NCI-H510A (cell line): ENCODE measurements at places on chromosomes 2 and 18.

DNA sequence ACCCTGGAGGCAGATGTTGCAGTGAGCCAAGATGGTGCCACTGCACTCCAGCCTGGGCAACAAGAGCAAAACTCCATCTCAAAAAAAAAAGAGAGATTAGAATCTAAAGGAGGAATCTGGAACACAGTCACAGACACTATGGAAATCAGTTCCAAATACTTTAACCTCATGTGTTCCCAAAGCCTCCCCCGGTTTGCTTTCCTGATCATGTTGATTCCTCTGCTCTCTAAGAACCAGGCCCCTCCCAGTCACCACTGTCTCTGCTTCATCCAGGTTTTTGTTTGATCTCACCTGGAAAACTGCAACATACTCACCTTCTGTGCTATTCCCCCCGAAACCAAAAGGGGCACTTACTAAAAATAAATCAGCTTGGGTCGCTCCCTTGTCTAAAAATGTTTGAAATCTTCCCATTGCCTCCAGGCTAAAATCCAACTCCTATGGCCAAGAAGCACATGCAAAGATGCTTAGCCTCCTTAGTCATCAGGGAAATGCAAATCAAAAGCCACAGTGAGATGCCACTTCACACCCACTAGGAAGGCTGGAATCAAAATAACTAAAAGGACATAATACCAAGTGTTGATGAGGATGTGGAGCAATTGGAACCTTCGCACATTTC lies 6.2 kb upstream of the NEU2 start:
- DNase-seq: no peak

GRCh38 chr18:38654946-38655345 lies 1089.3 kb upstream of the CELF4 start:
- DNase-seq: no peak

- DNase-seq: no peak
These were observed 366.4 kb upstream of the FSIP2 start for GRCh38 chr2:185372188-185372587.

DNA sequence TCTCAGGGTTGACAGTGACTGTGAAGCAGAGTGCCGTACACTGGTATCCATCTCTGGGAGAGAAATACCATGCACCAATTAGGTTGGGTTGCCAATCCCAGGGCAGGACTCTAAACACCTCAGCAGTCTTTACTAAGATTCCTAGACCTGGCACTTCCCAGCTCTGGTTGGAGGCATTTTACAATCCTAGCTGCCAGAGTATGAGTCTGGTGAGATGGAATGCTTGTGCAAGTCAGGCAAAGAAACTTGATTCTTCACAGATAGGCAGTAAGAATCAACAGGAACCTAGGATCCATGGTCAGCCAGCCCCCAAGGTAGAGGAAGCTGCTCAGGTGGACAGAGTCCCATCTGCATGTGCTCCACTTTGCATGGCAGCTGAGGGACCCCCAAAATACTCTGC lies 6.0 kb upstream of the UGT1A5 start:
- DNase-seq: no peak

DNA sequence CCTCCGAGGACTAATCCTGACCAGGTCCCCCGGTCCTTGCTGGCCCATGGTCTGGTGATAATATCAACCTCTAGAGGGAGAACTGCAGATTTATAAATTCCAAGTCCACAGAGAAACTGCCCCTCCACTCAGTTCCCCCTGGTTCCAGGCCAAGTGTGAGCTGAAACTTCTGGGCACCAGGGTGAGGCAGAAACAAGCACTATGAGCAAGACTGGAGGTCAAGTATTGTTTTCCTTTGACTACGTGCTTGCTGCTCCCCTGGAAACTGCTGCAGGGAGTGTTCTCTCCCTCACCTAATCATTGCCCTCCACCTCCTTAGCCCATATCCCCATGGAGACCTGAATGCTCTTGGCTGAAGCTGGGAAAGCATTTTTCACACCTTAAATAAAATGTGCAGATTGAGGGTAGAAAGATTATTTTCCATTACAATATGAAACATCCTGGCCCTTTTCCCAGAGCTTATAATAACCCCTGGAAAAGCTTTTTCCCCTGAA lies 135.2 kb downstream of the RDH14 start:
- DNase-seq: no peak

DNA sequence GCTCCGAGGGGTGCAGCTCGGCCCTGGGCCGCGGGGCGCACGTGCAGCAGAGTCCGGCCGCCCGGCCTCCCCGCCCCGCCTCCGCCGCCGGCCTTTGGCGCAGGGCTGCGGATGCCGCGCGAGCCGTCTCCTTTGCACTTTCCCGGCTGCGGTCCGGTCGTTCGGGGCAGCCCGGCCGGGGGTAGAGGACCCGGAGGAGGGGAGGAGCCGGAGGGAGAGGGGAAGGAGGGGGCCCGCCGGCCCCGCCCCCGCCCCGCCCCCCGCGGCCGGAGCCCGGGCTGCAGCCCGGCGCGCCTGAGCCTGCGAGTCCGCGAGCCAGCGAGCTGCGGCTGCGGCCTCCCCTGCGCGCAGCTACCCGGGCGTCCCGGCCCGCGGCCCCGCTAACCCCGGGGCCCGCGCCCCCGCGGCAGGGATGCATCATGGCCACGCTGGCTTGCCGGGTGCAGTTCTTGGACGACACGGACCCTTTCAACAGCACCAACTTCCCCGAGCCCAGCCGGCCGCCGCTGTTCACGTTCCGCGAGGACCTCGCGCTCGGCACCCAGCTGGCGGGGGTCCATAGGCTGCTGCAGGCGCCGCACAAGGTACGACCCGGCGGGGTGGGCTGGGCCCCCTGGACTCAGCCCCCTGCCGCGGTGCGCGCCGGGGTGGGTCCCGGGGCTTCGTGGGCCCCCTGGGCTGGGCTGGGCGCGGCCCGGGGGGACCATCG lies at the start of gene FHOD3:
Gene FHOD3, plus strand, starts transcription at position 297 of the 709 bp plus-strand sequence. Its CDS starts 123 bp downstream, at position 420.
- peak; percentile 87 for DNase-seq

- DNase-seq: no peak
These were observed 607.5 kb downstream of the PLCL1 start for GRCh38 chr2:198411936-198412335.

- no peak for DNase-seq
These were observed 20.1 kb downstream of the PAX8 start for GRCh38 chr2:113258471-113259147.

DNA sequence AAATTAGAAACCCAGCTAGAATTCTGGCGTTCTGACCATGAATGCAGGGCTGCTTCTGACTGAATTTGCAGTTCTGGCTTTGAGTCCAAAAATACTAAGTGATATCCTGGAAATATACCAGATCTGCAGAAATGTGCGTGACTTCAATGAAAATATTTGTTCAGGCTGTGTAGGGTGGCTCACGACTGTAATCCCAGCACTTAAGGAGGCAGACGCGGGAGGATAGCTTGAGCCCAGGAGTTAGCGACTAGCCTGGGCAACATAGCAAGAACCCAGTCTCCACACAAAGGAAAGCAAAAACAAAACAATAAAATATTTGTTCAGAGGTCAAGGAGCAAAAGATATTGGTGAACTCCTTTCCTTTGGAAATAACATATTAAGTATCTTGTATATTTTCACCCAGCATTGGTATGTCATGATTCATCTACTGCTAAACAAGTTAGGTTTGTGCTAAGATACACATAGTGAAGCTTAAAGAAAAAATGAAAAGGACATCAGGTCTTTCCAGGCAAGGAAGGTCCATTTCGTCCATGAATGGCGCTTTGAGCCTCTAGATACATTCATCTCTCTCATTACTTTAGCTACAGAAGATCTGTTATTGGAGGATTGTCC lies 239.2 kb downstream of the CMPK2 start:
- no peak for DNase-seq

DNA sequence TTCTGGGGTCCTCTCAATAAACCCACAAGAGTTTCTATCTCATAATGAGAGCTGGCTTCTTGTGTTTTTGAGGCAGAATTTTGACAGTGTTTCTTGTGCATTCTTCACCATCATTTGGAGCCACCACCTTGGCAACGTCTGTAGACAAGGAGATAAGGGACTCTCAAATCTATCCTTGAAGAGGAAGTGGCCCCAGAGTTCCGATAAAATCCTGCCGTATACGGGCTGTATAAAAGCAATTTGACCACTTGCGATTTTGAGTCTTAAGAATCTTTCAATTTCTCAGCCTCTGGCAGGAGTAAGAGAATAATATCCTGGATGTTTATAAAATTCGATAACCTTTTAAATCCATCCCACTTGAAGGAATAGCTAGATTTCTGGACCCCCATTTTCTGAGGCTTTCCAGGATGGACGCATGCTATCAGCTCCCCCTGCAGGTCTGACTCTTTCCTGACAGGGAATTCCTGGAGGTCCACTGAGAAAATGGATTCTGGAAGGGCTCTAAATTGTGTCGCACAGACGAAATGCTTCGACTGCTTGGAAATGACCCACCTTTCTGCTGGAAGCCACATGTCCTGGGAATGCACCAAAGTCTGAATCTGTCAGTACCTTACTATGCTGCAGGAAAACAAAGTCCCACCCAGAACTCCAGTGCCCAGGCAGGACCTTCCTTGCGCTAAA lies 54.1 kb downstream of the E2F6 start:
- no peak for DNase-seq

- DNase-seq: no peak
These were observed 461.4 kb downstream of the RNF144A start for GRCh38 chr2:7378591-7378990.

DNA sequence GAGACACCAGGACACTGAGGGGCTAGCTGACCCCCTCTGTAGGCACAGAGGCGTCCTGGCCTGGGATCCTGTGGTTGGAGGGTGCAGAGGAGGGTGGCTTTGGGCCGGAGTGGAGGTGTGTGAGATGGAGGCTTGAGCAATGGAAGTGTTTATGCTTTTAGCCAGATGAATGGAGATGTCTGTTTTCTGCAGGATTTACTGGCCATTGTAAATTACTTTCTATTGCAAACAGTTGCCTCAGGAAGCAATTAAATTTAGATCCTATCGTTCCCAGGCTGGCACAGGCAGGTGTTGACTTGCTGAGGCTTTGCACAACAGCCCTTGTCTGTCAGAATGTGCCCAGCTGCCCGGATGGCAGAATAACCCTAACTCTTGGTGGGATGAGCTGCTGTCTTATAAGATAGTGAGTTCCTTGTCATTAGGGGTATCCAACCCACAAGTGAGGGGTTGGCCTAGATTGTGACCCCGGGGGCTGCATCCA lies 1.8 kb upstream of the ARID5A start:
- no peak for DNase-seq

- DNase-seq: no peak
These were observed 65.7 kb downstream of the RRM2 start for GRCh38 chr2:10188211-10188610.

DNA sequence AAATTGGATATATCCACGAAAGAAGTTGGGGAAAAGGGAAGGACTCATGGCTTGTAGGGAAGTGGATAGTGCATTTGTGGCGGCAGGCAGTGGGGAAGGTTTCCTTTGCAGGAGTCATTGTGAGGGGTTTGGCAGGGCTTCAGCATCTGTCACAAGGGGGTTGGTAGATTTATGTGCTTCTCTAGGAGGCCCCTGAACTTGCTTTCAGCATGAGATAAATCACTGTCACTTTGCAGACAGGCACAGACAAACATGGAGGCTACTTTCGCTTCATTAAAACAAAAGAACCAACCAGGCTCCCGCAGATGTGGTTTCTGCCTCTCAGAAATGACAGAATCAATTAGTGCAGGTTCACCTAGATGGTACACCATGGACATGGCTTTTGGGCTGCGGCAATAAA lies 340.7 kb downstream of the TGIF1 start:
- no peak for DNase-seq

GRCh38 chr2:179571721-179572120 lies 289.7 kb downstream of the ZNF385B start:
- no peak for DNase-seq

- DNase-seq: no peak
These were observed 307.8 kb downstream of the CYP26B1 start for GRCh38 chr2:71839826-71840225.

- peak; percentile 66 for DNase-seq
These were observed 43.9 kb downstream of the ST6GAL2 start for GRCh38 chr2:106841886-106842645.

DNA sequence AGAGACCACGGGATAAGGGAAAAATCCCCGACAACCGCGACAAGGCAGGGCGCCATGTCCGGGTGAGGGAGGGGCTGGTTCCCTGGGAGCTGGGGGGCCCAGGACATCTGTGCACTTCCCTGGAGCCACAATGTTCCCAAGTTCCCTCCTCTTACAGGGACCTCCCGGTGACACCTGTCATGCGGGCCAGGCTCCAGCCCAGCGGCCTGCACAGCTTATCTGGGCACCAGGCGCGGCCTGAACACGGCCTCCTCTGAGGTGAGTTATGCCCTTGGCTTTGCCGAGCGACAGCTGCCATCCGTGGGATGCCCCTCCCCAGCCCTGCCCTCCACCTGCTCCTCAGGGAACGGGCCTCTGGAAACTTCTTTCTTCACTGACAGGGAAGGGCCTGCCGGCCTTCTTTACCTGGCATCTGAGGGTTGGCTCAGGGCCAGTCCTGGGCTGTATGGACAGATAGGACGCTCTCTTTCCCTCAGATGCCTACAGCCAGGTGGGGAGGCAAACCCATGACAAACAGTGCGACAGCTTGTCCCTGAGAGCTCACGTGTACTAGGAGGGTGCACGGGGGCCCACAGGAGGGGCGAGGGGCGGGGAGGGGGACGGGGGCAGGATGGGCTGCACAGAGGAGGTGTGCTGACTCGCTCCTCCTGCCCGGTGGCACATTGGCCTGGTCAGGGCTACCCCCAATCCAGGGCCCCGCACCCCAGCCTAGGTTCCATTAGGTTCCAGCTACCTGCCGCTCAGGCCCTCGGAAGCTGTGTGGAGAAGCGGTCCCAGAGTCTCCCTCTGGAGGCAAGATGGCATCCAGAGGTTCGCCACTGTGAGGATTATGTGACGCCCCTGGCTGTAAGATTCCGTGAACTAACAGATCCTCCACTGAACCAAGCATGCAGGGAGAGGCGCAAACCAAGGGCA lies 34.9 kb upstream of the HPCAL1 start:
- DNase-seq: peak; percentile 50

GRCh38 chr2:150781142-150781541 lies 293.7 kb upstream of the RND3 start:
- no peak for DNase-seq

GRCh38 chr18:7892556-7892955 lies 325.4 kb downstream of the PTPRM start:
- DNase-seq: no peak

- DNase-seq: no peak
These were observed 464.7 kb downstream of the TXNL1 start for GRCh38 chr18:56173542-56174220.

GRCh38 chr18:45004546-45005080 lies 323.9 kb downstream of the SETBP1 start:
- no peak for DNase-seq

- no peak for DNase-seq
These were observed 286.0 kb downstream of the TRIB2 start for GRCh38 chr2:13002536-13003331.

DNA sequence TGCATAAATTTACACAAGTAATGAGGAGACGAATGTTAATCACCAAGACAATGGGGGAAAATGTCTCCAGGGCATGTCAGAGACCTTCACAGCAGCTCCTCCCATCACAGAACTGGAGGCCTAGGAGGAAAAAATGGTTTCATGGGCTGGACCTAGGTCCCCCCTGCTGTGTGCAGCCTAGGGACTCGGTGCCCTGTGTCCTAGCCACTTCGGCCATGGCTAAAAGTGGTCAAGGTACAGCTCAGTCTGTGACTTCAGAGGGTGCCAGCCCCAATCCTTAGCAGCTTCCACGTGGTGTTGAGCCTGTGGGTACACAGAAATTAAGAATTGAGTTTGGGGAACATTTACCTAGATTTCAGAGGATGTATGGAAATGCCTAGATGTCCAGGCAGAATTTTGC lies 152.2 kb upstream of the KCNJ3 start:
- DNase-seq: no peak

GRCh38 chr18:34431042-34431441 lies 206.3 kb upstream of the NOL4 start:
- DNase-seq: no peak
